ENCODE measurements at places on chromosomes 4 and X.

- DNase-seq, result no peak
Measured at GRCh38 chr4:128866269-128866668, 56.8 kb downstream of the JADE1 start.

DNA sequence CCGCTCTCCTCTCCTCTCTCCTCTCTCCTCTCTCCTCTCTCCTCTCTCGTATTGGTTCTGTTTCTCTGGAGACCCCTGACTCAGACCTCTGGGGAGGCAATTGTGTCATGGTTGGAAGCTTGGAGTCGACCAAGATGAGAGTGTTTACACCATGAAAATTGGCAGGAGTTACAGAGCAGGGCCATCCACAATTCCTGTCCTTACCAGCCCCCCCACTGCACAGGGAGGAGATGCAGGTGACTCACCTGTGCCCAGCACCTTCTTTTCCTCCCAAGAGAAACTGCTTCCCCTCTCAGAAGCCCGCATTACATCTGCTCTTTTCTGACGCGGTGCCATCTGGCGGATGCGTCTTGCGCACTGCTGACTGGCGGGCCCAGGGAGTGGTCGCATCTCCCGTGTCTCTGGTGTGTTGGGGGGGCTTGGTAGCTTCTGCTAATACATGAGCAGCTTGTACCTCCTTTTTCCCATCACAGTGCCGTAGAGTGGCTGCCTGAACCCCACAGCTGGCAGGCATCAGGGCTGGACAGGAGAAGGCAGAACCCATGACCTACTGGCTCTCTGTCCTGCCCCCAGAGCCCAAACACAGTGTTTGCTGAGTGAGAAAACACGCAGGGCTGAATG is 31.4 kb upstream of the GPR78 start:
- no peak for DNase-seq

- no peak for DNase-seq
Measured at GRCh38 chr4:181536196-181536746, 706.9 kb upstream of the TENM3 start.

- no peak for DNase-seq
Measured at GRCh38 chr4:155766622-155767021, 7.8 kb downstream of the GUCY1B1 start.

DNA sequence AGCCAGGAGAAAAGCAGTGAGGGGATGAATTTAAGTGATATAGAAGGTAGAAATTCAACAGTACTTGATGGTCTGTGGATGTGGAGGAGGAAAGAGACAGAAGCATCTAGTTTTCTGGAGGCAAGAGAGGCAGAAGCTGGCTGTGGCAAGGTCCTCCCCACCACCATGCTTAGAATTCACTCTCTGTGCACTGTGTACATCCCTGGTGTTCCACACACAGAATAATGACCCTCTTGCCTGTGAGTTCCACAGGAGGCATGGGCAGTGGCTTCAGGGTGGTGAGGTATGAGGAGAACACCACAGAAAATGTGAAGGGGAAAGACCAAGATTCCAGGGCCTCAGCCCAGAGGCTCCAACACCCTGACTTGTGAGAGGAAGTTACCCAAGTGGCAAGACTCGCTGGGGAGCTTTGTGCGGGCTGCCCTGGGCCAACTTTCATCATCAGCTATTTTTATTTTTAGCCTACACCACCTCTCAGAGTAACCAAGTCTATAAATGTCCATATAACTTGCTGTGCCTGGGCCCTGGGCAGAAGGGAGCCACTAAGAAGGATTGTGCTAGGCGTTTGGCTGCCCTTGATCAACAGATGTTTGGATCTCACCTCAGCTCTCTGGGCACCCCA is 7.8 kb upstream of the INTS6L start:
- DNase-seq, result no peak

- no peak for DNase-seq
Measured at GRCh38 chrX:39856472-39857121, 241.2 kb downstream of the BCOR start.

GRCh38 chrX:13778916-13779315 is 38.0 kb downstream of the GPM6B start:
- no peak for DNase-seq

DNA sequence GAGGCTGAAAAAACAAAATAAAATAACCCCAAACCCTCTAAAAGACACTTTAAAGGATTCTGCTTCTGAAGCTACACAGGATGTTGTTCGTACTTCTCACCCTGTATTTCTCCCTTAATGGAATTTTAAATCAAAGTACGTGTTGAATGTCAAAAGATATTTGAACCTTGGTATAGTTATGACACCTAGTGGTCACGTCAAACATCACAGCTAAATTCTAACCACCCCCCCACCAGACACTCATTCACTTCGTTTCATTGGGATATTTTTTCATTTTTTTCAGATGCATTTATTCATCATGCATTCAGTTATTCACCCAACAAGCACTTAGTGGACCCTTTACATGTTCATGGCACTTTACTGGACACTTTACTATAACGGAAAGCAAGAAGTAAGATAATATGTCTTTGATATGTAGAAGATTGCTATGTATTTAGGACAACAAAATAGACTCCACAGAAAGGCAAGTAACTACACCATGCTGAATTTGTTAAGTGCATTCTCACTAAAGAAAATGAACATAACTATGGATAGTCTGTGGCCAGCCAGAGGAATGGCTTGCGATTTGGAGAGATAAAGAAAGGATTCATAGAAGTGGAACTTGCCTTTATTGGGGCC is 62.5 kb upstream of the GPR174 start:
- DNase-seq, result peak; percentile 39

DNA sequence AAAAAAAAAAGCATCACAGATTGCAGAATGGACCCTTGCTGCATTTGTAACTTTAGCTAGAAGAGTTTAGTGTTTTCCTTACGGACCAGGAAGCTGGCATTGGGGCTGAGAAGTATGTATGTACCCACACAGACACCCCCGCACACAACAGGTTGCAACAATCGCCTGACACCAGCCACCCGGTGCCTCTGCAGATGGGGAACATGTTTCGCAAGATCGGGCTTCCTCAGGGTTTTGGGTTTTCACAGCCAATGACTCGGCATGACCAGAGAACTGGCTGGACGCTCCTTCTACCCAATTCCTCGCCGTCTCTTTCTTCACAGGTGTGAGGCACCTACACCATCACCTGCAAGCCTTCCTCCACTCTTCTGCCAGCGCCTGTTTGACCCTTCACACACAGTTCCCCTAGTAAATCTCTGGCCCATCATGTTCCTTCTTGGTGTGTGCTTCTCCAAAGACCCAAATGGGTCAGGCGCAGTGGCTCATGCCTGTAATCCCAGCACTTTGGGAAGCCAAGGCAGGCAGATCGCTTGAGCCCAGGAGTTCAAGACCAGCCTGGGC is 70.4 kb downstream of the DHRSX start:
- no peak for DNase-seq

DNA sequence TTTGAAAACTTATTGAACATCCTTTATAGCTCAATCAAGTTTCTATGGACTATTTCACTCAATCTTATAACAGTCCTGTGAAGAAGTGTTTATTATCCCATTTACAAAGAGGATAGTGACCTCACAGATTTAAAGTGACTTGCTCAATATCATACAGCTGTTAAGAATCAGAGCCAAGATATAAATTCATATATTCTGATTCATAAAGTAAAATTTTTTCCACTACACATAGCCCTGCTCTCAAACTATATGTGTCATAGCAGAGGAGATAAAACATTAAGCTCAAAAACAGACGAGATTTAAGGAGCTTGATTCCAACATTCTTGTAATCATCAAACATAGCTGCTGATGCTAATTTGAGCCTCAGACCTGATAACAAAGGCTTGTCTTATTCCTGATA is 226.8 kb downstream of the CAMK2D start:
- no peak for DNase-seq

- DNase-seq, result no peak
Measured at GRCh38 chr4:8336412-8337075, 67.0 kb downstream of the HTRA3 start.

- no peak for DNase-seq
Measured at GRCh38 chrX:134551376-134552048, 91.5 kb downstream of the HPRT1 start.

DNA sequence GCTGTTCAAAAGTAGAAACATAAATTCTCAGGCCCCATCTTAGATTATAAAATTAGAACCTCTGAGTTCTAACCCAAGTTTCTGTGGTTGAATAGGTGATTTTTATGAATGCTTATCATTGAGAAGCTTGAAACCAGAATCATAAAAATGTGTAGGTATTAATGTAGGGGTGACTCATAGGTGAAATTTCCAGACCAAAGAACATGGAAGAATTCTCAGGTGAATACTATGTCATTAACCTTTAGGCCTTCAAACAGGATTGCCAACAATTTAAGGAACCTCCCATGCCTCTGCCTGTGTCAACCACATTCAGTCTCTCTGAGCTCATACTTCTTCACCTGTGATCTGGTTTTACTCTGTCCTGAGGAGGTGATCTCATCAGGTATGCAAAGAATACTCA is 177.8 kb downstream of the NPFFR2 start:
- DNase-seq, result no peak

DNA sequence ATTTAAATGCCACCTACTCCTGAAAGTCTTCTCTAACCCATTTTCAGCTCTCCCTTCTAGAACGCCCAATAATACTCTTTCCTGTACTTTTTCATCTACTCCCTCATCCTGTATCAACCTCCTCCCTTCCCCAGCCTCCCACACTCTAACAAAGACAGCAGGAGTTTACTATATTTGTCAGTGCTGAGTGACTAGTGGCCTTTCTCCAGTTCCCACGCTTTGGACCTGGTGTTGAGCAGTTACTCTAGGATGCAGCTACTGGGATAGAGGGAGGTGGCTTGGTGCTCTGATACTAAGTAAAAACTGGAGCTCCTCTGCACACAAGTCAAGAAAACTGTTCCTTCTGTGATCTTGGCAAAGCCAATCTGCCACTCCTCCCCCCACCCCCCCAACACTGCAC is 36.1 kb upstream of the KLHL13 start:
- DNase-seq, result no peak

DNA sequence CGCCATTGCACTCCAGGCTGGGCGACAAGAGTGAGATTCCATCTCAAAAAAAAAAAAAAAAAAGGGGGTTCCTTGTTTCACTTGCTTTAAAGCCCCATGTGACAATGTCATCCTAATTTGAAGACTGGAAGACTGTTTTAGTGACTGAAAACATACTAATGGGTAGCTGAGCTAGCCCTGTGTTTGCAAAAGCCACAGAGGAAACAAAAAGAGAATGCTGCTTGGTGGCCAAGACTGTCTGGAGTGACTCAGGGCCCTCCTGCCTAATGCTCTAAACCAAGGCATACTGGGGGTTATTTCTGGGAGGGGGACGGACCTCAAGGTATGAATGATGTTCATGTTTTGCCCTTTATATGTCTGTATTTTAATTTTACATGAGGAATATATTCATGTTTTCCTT is 16.0 kb downstream of the HPSE start:
- no peak for DNase-seq

- no peak for DNase-seq
Measured at GRCh38 chrX:9775930-9776329, 10.3 kb upstream of the GPR143 start.

DNA sequence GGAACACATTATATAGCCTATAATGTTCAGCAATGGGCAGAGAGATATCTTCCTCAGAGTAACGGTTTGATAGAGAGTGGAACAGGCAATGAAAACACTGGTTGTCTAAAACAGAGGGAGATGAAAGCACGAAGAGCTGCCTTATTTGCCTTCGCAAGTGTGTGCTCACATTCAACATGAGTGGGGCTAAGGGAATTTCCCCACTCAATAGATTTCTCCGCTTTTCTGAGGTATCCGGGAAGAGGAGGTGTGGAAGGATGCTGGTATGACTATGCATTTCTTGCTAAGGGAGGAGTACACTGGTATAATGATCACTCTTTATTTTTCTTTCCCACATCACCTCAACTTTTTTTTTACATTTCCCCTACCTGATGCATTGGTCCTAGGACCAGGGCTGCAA is 7.8 kb upstream of the GPR82 start:
- no peak for DNase-seq

- no peak for DNase-seq
Measured at GRCh38 chr4:99403380-99404184, 31.6 kb downstream of the ADH7 start.

GRCh38 chr4:184298254-184298653 is 80.6 kb upstream of the ENPP6 start:
- DNase-seq, result no peak

DNA sequence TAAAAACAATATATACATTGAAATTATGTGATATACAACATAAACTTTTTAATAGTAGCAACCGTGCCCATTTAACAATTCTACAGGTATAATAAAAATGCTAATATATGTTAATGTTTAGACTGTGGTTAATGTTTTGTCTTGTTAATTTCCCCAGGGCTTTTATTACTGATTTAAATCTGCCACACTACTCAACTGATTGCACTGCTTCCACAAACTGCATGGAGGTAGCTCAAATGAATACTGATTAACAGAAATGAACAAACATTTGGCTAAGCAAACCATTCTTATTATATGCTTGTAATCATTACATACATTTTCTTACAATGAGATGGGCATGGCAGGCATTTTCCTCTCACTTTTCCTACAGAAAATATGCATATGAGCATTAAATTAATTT is 275.9 kb downstream of the GPC3 start:
- DNase-seq, result no peak

GRCh38 chr4:95284655-95285054 is 264.1 kb downstream of the UNC5C start:
- DNase-seq, result no peak

GRCh38 chr4:91471280-91471679 is 832.5 kb upstream of the GRID2 start:
- DNase-seq, result no peak

DNA sequence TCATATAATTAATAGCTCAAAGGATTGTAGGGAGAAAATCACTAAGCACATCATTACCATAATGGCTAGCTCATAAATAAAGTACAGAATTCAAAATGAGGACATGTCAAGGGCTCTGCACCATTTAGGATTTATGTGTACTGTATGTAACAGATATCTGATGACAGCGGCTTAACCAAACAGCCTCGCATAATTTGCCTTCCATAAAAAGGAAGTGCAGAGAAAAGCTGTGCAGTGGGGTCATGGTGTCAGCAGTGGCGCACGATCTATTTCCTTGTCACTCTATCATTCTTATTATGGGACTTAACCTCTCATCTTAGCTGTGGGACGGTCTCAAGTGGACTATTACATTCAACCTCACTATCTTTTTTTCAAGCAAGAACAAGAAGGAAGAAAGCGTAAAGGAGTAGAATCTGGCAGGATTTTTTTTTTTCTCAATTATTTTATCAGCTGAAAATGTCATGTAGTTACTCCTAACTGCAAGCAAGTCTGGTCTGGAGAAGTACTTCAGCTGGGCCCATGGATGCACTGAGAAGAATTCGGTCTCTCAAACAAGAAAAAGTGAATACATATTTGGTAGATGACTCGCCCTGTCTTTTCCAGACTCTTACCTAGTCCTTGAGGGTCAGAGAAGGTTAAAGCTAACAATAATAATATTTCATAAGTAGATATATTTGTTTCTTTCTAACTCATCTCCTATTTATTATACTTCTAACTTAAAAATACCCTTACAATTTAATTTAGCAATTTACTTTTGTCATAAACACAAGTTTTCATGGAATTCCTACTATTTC is 94.6 kb downstream of the COX18 start:
- DNase-seq, result no peak

DNA sequence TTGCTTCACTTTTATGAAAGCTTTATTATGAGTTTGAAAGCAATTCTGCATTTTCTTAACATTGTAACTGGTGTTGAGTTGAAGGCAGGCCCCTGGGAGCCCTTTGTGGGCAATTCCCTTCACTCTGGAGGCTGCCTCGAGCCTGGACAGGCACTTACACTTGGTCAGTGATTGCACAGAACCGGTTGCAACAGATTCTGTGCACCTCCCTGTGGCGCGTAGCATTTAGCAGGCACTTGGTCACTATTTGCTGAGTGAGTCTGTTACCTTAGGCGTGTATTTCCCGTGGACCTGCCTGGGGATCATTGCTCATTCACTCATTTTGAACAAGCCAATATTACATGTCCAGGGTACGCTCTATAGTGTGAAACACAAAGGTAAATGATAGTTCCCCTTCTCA is 80.4 kb downstream of the PTTG2 start:
- DNase-seq, result no peak

Measured in CD4-positive, alpha-beta T cell treated with Interleukin-4 for 1 hour (primary cell).